ENCODE measurements at places on chromosomes 6 and 20. TPM values are rescaled to one million over a fixed set of nuclear protein-coding genes. Genes with fewer than 3 reads are reported as not detected.
A peak's percentile ranks its signal among the peaks of the same experiment; 100 is the strongest.

DNA sequence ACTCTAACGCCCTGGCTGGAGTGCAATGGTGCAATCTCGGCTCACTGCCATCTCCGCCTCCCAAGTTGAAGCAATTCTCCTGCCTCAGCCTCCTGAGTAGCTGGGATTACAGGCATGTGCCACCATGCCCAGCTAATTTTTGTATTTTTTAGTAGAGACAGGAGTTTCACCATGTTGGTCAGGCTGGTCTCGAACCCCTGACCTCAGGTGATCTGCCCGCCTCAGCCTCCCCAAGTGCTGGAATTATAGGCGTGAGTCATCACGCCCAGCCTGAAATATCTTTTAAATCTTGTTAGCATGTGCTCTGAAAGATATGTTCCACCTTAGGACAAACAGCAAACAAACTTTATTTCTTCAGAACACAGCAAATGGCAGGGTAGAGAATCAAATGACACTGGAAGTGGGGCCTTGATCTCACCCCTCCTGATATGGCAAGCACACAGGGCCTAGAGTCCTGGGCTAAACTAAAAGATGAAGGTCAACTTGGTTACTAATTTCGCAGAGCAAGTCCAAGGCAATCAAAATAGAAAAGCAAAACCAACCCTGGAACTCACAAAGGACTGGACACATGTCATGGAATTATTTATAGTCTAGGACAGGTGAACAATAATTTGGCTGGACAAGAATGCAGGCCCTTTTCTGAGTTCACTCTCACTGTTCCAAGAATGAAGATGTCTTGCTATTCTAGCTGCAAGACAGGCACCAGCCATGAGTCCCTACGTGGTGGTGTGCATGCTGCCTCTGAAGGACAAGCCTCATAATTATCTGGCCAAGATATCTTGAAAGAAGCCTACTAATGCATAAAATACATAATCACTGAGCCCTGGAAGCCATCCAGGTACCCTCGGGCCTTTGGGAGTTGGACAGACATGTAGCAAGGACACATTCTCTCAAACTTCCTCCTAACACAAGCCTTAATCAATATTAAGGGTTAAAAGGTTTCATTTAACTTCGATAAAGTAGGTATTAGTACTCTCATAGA lies 35.6 kb downstream of the B4GALT5 start:
- no peaks in the 10 kb centered on the region for H3K27me3 ChIP-seq
- no peak for DNase-seq
- H3K4me1 ChIP-seq, result peaks cover 51% of the 10 kb centered on the region
- H3K4me3 ChIP-seq, result no peak overlapping the region

- H3K4me3 ChIP-seq, result no peak overlapping the region
- H3K27ac ChIP-seq, result no peak overlapping the region
- H3K4me1 ChIP-seq, result no peaks in the 10 kb centered on the region
Measured at GRCh38 chr6:152100183-152100618, 292.7 kb downstream of the ESR1 start.

- H3K4me3 ChIP-seq, result no peak overlapping the region
- H3K36me3 ChIP-seq, result no peaks in the 10 kb centered on the region
- no peak overlapping the region for H3K27ac ChIP-seq
- DNase-seq, result no peak
- no peaks in the 10 kb centered on the region for H3K4me1 ChIP-seq
Measured at GRCh38 chr6:3899061-3899460, 49.9 kb downstream of the FAM50B start.

DNA sequence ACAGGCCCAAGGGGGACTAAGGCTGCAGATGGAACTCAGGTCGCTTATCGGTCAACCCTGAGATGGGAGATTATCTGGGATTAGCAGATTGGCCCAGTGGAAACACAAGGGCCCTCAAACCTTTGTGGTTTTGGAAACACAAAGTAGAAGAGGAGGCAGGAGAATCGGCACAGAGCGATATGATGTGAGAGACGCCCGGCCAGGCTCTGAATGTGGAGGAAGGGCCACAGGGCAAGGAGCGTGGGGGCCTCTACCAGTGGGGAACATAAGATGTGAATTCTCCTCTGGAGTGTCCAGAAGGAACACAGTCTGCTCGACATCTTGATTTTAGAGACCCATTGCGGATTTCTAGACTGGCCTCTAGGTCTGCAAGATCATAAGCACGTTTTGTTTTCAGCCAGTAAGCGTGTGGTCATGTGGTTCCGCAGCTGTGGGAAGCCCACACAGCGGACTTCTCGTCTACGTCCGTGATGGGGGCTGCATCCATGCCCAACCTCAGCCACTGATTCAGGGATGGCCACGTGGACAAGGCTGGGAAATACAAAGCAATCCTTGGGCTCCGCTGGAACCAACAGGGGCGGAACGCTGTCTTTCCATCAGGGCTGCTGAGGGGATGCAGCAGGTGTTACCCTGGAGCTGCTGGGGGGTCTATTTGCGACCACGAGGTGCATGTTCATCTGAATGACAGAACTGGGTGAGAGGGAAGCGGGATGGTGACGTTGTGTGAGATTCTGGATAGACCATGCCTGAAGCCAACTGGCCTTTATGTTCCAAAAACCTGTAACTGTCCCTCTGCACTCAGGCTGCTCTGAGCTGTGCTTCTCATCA lies 127.6 kb upstream of the PMEPA1 start:
- H3K36me3 ChIP-seq, result no peaks in the 10 kb centered on the region
- no peaks in the 10 kb centered on the region for H3K4me1 ChIP-seq
- no peaks in the 10 kb centered on the region for H3K27me3 ChIP-seq
- no peak overlapping the region for H3K4me3 ChIP-seq

- no peaks in the 10 kb centered on the region for H3K27me3 ChIP-seq
- peaks cover 5% of the 10 kb centered on the region for H3K4me1 ChIP-seq
- H3K36me3 ChIP-seq, result no peaks in the 10 kb centered on the region
- no peak overlapping the region for H3K27ac ChIP-seq
- DNase-seq, result no peak
- H3K4me3 ChIP-seq, result no peak overlapping the region
Measured at GRCh38 chr6:11755725-11756124, 22.9 kb downstream of the ADTRP start.

GRCh38 chr20:41413169-41413568 lies 46.6 kb upstream of the EMILIN3 start:
- H3K4me1 ChIP-seq, result no peaks in the 10 kb centered on the region
- DNase-seq, result no peak
- H3K27ac ChIP-seq, result no peak overlapping the region
- H3K4me3 ChIP-seq, result no peak overlapping the region
- no peaks in the 10 kb centered on the region for H3K27me3 ChIP-seq
- H3K36me3 ChIP-seq, result peaks cover 58% of the 10 kb centered on the region

DNA sequence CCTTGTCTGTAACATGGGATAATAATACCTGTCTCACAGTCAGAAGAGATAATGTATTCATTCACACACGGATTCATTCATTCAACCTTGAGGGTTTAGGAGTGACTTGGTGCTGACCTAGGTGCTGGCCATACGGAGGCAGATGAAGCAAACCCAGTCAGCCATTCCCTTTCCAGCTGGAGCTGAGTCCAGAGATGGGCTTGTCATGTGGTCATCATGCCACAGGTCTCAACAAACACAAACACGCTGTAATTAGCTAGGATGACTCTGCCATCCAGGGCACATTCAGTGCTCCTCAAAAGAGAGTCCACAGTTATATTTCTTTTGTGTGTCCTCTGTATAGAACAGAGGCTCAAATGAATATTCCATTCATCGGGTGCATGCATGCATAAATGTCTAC lies 19.5 kb upstream of the PRELID3B start:
- no peaks in the 10 kb centered on the region for H3K36me3 ChIP-seq
- no peak overlapping the region for H3K4me3 ChIP-seq
- DNase-seq, result no peak
- H3K4me1 ChIP-seq, result no peaks in the 10 kb centered on the region
- H3K27ac ChIP-seq, result no peak overlapping the region
- H3K27me3 ChIP-seq, result peaks cover 4% of the 10 kb centered on the region

- H3K4me1 ChIP-seq, result peaks cover 7% of the 10 kb centered on the region
- no peak overlapping the region for H3K4me3 ChIP-seq
- peak overlapping the region; percentile 91 for H3K27ac ChIP-seq
- no peaks in the 10 kb centered on the region for H3K36me3 ChIP-seq
Measured at GRCh38 chr6:56689663-56690062, 47.0 kb upstream of the DST start.

GRCh38 chr20:32598606-32599005 lies 13.5 kb upstream of the NOL4L start:
- H3K36me3 ChIP-seq, result no peaks in the 10 kb centered on the region
- DNase-seq, result no peak
- no peaks in the 10 kb centered on the region for H3K27me3 ChIP-seq
- H3K4me1 ChIP-seq, result no peaks in the 10 kb centered on the region
- no peak overlapping the region for H3K27ac ChIP-seq

DNA sequence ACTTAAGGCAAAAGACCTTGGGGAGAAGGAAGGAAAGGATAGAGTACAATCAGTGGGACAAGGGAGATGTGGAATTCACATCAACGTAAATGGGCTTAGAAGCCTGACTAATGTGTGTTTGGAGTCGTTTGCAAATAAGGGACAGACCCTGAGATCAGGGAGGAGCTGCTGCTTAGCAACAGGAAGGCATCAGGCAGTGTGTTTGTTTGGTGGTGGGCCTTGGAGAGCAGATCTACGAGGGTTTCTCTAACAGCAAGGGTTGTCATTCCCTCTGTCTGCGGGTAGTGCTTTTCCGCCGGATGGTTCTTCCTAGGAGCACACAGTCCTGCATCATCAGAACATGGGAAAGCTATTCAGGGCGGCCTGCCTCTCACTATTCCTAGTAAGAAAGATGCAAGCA lies 40.4 kb downstream of the C6orf118 start:
- no peaks in the 10 kb centered on the region for H3K36me3 ChIP-seq
- H3K27me3 ChIP-seq, result no peaks in the 10 kb centered on the region
- no peak for DNase-seq
- no peak overlapping the region for H3K27ac ChIP-seq

DNA sequence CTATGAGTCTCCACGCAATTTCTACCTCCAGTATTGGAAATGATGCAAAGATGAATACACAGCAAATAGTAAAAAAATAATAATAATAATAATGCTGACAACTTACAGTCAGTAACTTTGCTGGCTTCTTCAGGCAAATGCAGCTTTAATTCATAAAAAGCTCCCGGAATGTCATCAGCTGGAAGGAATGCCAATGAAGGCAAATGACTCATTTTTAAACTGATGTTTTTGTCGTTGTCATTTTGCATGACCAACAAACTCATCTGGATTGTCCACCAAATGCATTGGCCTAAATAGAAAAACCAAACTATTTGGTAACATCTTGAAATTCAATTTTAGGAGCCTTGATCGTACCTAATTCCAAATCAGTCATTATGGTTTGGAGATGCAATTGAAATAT lies 217.1 kb downstream of the ALDH8A1 start:
- H3K36me3 ChIP-seq, result no peaks in the 10 kb centered on the region
- H3K4me1 ChIP-seq, result no peaks in the 10 kb centered on the region
- DNase-seq, result no peak

DNA sequence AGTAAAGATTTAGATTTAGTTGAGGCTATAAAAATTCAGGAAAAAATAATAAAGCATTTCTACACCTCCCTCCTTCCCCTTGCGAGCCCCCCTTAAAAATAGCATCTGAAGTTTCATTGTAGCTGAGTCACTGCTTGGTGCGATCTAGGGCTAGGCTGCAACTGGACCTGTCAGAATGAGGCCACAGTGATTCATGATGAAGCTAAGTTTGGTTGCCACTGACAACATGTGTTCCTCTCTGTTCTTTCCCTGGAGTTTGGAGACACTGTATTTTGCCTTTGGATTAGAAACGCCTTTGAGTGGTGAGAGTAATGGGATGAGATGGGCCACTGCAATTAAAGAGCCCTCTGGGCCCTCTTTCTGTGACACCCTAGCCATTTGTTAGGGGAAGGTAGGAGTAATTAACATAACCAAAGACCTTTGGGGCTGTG lies 334.1 kb downstream of the NRN1 start:
- no peaks in the 10 kb centered on the region for H3K36me3 ChIP-seq
- no peak overlapping the region for H3K4me3 ChIP-seq
- H3K27ac ChIP-seq, result peak overlapping the region; percentile 59
- DNase-seq, result no peak
- H3K4me1 ChIP-seq, result no peaks in the 10 kb centered on the region

GRCh38 chr20:16701296-16701695 lies 28.5 kb upstream of the SNRPB2 start:
- no peaks in the 10 kb centered on the region for H3K27me3 ChIP-seq
- DNase-seq, result no peak
- no peaks in the 10 kb centered on the region for H3K36me3 ChIP-seq
- H3K4me3 ChIP-seq, result no peak overlapping the region
- H3K4me1 ChIP-seq, result no peaks in the 10 kb centered on the region

DNA sequence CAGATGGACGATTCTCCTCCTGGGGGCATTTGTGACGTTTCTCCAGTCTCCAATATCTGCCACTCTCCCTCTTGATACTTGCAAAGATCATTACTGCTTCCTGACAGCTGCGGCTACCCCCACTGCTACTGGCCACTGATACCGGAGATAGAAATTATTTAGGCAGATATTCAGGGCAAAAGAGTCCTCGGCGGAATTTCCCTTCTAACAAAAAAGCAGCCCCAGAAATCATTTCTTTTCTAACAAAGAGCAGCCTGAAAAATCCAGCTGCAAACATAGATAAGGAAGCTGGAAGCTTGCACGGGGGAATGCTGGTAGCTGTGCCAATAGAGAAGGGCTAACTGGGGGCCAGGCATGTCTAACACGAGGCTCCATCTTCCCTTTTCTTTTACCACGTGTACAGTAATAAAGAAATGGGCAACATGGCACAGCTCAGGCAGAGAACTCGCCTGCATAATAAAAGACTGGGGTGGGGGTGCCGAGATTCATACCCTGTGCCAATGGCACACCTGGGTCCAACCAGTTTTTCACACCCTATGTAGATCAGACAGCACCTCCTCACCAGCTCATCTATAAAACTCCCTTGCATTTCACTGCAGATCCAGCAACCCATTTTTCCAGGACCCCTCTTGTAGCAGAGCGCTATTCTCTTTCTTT lies 6.1 kb downstream of the TP53RK start:
- H3K4me1 ChIP-seq, result peaks cover 8% of the 10 kb centered on the region
- DNase-seq, result no peak
- H3K27me3 ChIP-seq, result no peaks in the 10 kb centered on the region
- H3K27ac ChIP-seq, result no peak overlapping the region
- no peaks in the 10 kb centered on the region for H3K36me3 ChIP-seq

- H3K27me3 ChIP-seq, result no peaks in the 10 kb centered on the region
- DNase-seq, result no peak
- no peak overlapping the region for H3K4me3 ChIP-seq
- H3K36me3 ChIP-seq, result no peaks in the 10 kb centered on the region
Measured at GRCh38 chr6:22173311-22173710, 123.5 kb downstream of the PRL start.

The DNAJC5 gene
- total RNA-seq, result 59.9 TPM

The GPR63 gene
- total RNA-seq, result 0.82 TPM

The UNC5CL gene
- 8.4 TPM for total RNA-seq

The HLA-DQB2 gene
- 0.32 TPM for total RNA-seq

The GSTA3 gene
- not detected for total RNA-seq

The SLC22A23 gene
- 96.1 TPM for total RNA-seq
